ENCODE measurements at places on chromosomes 5 and 9. TPM values are rescaled to one million over a fixed set of nuclear protein-coding genes. Genes with fewer than 3 reads are reported as not detected.

DNA sequence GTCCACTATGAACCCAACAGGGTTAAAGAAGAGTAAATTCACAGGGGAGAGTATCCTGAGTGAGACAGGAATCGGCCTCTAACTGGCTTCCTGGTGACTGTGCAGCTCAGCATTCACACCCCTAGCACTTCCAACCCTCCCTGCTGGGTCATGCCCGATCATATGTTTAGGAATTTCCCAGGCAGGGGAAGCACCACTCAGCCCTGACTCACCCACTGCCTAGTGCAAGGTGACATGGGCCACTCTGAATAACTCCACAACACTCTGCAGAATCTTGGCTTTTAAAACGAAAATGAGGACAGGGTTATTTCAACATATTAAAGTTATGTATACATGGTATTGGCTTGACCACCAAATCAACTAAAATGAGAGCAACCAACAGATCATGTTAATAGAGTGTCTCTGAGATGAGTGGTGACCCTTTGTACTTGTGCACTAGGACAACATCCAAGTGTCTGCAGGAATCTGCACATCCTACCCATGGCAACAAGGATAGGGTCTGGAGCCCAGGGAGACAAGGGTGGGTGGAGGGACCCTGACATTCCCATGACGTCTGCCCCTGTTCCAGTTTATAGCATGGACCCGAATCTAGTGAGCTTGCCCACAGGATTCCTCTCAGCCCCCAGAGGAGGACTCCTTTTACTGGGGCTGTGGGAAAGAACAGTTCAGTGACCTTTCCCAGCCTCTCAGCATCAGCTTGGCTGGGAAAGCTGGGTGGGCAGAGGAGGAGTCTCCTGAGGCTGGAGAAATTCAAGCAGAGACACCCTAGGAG lies 485.8 kb downstream of the SEMA5A start:
- DNase-seq, result no peak
- no peaks in the 10 kb centered on the region for H3K4me1 ChIP-seq
- H3K4me3 ChIP-seq, result no peak overlapping the region

DNA sequence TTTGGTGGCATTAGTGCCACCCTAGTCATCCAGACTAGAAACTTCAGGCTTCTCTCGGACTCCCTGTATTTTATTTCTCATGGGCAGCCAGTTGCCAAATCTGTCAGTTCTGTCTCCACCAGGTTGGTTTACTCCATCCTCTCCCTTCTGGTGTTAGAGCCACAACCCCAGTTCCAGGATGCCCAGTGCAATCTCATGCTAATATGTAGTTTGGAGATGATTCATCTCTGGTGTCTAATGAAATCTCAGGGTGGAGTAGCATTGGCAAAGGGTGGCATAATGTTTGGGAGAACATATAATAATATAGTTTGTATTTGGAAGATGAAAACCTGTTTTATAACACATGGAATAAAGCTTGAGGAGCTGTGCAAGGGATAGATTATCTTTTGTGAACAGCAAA lies 30.2 kb downstream of the SLC46A2 start:
- no peak for DNase-seq
- H3K4me1 ChIP-seq, result peaks cover 6% of the 10 kb centered on the region
- H3K4me3 ChIP-seq, result no peak overlapping the region
- no peak overlapping the region for H3K27ac ChIP-seq
- H3K27me3 ChIP-seq, result peaks cover under 1% of the 10 kb centered on the region
- no peaks in the 10 kb centered on the region for H3K36me3 ChIP-seq

The BTNL9 gene
- 24.3 TPM for total RNA-seq

DNA sequence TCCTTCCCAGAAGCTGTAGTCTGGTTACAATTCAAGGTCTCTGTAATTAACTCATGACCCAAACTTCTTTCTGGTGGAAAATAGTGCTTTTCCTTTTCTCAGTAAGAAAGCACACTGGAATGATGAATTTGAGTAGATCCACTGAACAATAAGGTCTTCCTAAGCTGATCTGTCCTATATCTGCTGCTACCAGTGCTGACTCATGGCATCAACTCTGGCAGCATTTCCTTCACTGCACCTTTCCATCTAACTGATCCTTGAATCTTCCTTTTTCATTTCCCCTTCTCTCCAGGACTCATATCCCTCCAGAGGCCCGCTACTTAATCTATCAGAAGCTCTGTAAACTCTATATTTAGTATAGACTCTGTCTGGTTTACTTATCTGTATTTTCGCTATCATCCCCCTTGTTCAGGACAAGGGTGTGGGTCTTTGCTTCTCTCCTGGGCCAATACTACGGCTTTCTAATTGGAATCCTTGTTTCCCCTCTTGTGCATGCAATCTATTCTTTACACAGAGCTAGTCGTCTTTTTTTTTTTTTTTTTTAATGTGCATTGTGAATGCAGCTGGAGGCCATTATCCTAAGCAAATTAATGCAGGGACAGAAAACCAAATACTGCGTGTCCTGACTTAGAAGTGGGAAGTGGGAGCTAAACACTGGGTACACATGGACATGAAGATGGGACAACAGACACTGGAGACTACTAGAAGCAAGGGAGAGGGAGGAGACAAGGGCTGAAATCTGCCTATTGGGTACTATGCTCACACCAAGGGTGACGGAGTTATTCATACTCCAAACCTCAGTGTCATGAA lies 192.2 kb upstream of the RPS23 start:
- no peaks in the 10 kb centered on the region for H3K27me3 ChIP-seq
- peaks cover 6% of the 10 kb centered on the region for H3K4me1 ChIP-seq
- H3K36me3 ChIP-seq, result no peaks in the 10 kb centered on the region
- H3K4me3 ChIP-seq, result no peak overlapping the region
- no peak for DNase-seq
- no peak overlapping the region for H3K27ac ChIP-seq

GRCh38 chr5:65840071-65840470 lies 86.3 kb upstream of the ERBIN start:
- no peaks in the 10 kb centered on the region for H3K36me3 ChIP-seq
- H3K4me1 ChIP-seq, result no peaks in the 10 kb centered on the region
- no peak for DNase-seq
- H3K4me3 ChIP-seq, result no peak overlapping the region
- no peak overlapping the region for H3K27ac ChIP-seq

The MEGF10 gene
- total RNA-seq, result 5.6 TPM

GRCh38 chr9:113628621-113629020 lies 165.1 kb downstream of the RGS3 start:
- H3K4me3 ChIP-seq, result no peak overlapping the region
- peaks cover 14% of the 10 kb centered on the region for H3K27me3 ChIP-seq
- peaks cover 27% of the 10 kb centered on the region for H3K4me1 ChIP-seq
- H3K36me3 ChIP-seq, result no peaks in the 10 kb centered on the region
- no peak for DNase-seq
- no peak overlapping the region for H3K27ac ChIP-seq

DNA sequence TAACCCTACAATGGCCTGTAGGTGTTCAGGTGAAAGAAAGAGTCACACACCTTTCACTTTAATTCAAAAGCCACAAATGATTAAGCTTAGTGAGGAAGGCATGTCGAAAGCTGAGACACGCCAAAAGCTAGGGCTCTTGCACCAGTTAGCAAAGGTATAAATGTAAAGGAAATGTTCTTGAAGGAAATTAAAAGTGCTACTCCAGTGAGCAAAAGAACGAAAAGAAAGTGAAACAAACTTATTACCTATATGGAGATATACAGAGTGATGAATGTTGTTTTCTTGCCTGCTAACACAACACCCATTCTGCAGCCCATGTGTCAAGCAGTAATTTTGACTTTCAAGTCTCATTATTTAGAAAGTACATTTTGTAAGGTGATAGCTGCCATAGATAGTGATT lies 254.2 kb upstream of the SLC24A2 start:
- peaks cover 6% of the 10 kb centered on the region for H3K4me1 ChIP-seq
- no peak overlapping the region for H3K4me3 ChIP-seq
- no peaks in the 10 kb centered on the region for H3K36me3 ChIP-seq

The CAVIN4 gene
- total RNA-seq, result 7.4 TPM

The PDE6A gene
- not detected for total RNA-seq

The ENTPD2 gene
- total RNA-seq, result 55.6 TPM

DNA sequence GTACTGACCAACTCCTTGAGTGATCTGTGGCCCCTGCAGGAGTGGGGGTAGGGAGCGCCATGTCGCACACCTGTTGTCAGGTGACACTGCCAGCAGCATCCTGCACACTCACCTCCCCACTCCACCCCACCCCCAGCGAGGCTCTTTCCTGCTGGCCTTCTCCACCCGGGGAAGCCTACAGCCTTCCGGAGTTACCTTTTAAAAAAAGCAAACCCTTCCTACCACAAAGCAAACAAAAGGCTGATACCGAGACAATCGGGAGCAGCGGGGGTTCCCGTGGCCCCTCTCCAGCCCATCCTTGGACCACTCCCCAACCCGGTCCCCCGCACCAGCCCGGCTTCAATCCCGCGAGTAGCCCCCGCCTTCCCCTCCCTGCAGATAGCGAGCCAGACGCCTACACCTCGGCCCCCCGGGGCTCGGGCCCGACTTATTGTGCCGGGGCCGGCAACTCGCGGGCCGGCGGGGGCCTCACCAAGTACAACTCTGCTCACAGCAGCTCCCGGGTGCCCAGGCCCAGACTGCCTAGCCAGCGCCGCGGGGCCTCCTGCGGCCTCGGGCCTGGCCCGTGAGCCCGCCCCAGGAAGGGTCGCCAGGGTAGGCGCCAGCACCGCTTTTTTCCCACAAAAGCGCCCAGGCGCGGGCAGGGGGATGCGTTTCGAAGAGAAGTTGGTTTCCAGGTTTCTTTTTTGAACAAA lies 724 bp downstream of the MACROH2A1 start:
- peaks cover 5% of the 10 kb centered on the region for H3K36me3 ChIP-seq
- H3K4me3 ChIP-seq, result peak overlapping the region; percentile 90
- peaks cover 10% of the 10 kb centered on the region for H3K27me3 ChIP-seq
- H3K27ac ChIP-seq, result peak overlapping the region; percentile 65

DNA sequence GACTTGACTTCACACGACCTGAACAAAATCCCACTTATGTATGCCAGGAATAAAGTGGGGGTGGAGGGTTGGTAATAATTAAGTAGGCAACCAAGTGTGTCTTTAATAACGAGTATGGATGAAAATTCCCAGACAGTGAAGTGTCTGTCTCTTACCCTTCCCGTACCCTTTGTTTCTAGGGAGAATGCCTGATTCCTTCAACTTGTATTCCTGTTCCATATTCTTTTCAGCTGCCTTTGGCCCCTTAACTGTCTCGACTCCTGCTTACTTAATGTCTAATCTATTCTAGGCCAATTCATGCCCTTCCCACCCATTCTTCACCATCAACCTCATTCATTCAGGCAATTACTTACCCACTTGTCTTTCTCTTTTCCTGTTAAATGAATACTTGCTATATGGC lies 380.5 kb downstream of the RAB3C start:
- no peaks in the 10 kb centered on the region for H3K36me3 ChIP-seq
- peaks cover 2% of the 10 kb centered on the region for H3K27me3 ChIP-seq
- peaks cover 17% of the 10 kb centered on the region for H3K4me1 ChIP-seq
- no peak overlapping the region for H3K4me3 ChIP-seq
- no peak for DNase-seq

DNA sequence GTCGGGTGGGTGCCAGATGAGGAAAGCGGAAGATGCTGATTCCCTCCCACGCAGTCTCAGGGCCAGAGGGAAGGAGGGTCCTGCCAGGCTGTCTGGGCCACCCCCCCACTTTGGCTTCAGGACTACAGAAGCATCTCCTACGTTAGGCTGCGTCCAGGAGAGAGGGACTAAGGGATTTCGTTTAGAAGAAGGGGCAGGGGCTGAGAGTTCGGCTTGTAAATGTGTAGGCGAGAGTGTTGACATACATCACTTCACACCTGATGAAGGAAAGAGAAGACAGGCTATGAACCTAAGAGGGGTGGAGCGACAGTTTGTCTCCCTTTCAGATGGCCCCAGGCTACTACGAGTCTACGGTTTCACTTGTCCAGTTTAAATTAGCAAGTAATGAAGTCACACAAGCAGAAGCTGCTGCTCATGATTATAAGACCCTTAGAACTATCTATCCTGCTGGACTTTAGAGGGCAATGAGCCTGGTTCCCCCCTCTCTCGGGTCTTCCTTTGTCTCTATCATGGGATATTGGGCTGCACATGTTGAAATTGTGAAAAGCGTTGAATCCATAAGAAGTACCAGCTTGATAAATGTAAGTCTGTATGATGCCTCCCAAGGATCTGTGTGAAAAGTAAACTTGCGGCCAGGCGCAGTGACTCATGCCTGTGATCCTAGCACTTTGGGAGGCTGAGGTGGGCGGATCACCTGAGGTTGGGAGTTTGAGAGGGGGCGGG lies 193.0 kb downstream of the AOPEP start:
- H3K4me1 ChIP-seq, result peaks cover 39% of the 10 kb centered on the region
- peaks cover 3% of the 10 kb centered on the region for H3K27me3 ChIP-seq
- H3K36me3 ChIP-seq, result no peaks in the 10 kb centered on the region
- no peak overlapping the region for H3K4me3 ChIP-seq
- H3K27ac ChIP-seq, result no peak overlapping the region

GRCh38 chr9:110427497-110428104 lies 89.9 kb upstream of the TXNDC8 start:
- no peak overlapping the region for H3K4me3 ChIP-seq
- no peak overlapping the region for H3K27ac ChIP-seq
- no peaks in the 10 kb centered on the region for H3K36me3 ChIP-seq

The GPR151 gene
- total RNA-seq, result not detected

GRCh38 chr9:96762568-96762967 lies 15.3 kb downstream of the ZNF510 start:
- peaks cover 98% of the 10 kb centered on the region for H3K36me3 ChIP-seq
- no peaks in the 10 kb centered on the region for H3K27me3 ChIP-seq
- H3K4me1 ChIP-seq, result no peaks in the 10 kb centered on the region
- DNase-seq, result no peak
- peak overlapping the region; percentile 88 for H3K4me3 ChIP-seq

The CAMK2A gene
- 1.1 TPM for total RNA-seq

DNA sequence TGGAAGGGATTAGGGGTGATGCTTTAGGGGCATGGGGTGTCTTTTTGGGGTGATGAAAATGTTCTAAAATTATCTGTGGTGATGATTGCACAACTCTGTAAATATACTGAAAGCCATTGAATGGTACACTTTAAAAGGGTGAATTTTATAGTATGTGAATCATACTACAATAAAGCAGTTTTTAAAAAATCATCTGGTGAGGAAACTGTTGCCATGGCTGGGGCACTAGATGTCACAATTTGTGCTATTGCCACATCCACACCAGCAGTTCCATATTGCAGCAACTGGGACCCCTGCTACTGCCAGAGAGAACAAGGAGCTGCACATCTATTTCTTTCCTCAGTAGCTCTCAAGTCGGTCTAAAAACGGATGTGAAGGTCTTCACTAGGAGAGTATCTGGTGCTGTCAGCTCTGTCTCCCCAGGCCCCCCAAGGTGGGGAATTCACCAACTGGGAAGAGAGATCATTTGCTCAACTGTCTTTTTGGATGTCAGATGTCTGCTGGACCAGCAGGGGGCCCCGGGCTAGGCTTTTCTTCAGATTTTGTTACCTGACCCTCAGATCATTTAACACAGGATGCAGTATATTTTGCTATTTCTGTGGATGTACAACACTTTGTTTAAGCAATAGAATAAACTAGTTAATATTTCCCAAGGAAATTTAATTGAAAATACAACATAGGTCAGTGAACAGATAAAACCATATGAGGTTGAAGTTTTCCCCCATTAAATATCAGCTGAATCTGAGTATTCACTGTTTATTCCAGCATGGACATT lies 13.2 kb downstream of the CMYA5 start:
- H3K4me1 ChIP-seq, result no peaks in the 10 kb centered on the region
- no peaks in the 10 kb centered on the region for H3K36me3 ChIP-seq
- no peaks in the 10 kb centered on the region for H3K27me3 ChIP-seq
- H3K4me3 ChIP-seq, result no peak overlapping the region
- DNase-seq, result peak; percentile 54

Measured in endothelial cell (in vitro differentiated cells).